CMK (cell line): ENCODE measurements at places on chromosomes 3 and 15.

DNA sequence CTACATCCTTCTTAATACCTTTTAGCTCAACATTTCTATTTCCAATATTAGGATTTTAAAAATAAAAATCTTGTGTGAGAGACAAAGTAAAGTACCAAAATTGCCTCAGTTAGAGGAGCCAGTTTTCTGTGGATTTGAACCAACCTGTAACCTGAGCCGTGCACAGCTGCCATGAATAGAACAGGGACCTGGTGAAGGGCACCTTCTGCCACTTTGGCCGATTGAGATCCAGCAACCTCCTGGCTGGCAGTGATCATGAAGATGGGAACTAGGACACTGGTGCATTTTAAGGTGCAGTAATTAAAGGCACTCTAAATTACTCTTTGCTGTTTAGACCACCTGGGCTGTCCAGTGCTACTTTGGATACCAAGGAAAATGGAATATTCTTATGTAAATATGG is 34.3 kb upstream of the TRAK1 start:
- DNase-seq = no peak

- no peak for DNase-seq
Observed at GRCh38 chr15:86384186-86384585, 304.5 kb downstream of the AGBL1 start.

GRCh38 chr3:144289057-144289456 is 317.4 kb downstream of the DIPK2A start:
- no peak for DNase-seq

DNA sequence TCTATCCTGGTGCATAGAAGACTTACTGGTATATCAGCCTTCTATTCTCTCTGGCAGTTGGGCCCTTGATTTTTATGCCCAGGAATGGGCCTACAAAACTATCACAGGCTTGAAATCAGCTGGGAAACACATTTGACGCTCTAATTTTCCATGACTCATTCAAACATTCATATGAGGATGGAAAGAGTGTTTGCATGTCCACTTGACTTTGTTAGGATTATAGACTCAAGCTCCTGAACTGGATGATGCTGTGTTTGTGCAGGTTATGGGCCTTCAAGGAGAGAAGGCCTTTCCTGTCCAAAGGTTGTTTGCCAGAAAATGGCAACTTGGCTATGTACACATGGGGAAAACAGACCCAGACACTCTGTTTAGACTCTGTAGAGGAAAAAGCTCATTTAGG is 219.9 kb downstream of the GAP43 start:
- no peak for DNase-seq

- no peak for DNase-seq
Observed at GRCh38 chr3:196537319-196537984, 22.3 kb upstream of the SMCO1 start.

- DNase-seq = no peak
Observed at GRCh38 chr3:20074226-20075063, 34.2 kb downstream of the KAT2B start.

DNA sequence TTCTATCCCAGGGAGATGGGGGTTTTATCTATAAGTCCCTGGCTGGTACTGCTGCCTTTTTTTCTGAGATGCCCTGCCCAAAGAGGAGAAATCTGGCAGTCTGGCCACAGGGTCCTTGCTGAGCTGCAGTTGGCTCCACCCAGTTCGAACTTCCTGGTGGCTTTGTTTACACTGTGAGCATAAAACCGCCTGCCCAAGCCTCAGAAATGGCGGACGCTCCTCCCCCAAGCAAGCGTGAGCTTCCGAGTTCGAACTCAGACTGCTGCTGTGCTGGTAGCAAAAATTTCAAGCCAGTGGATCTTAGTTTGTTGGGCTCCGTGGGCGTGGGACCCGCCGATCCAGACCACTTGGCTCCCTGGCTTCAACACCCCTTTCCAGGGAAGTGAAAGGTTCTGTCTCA is 126.8 kb upstream of the SUCLG2 start:
- no peak for DNase-seq

GRCh38 chr15:42908538-42908937 is 12.0 kb downstream of the TTBK2 start:
- no peak for DNase-seq

DNA sequence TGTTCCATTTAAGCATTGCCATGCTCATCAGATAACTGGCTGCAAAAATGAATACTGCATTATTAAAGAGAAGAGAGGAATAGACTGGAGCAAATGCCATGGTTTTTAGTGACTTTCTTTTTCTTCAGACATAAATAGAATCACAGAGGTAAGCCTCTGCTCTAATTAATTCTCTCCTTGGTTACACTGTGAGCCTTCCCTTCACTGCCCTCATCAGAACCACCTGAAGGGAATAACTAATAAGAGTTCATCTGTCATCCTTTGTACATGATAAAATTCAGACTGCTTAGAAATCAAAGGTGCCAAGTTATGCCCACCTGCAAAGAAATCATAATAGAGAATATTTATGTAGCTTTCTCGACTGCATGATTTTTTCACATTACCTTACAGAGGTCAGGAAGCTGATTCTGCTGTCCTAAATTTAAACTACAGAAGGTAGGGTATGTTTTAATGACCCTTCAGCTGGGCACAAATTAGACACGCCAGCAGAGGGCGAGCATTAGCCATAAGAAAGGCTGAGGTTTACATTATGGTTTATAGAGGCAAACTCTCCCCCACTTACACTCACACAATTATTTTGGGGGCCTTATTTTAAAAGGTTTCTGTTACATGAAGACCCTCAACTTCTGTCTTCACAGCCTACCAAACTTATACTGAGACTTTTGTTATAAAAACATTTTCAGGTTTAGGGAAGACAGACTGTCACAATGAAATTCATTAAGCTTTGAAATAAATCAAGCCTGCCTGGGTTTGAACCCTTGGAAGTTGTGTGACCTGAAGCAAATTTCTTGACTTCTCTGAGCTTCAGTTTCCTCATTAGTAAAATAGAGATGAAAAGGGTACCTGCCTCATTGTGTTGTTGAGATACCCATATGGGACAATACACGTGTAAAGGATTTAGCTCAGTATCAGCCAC is 15.3 kb upstream of the UNC13C start:
- no peak for DNase-seq

DNA sequence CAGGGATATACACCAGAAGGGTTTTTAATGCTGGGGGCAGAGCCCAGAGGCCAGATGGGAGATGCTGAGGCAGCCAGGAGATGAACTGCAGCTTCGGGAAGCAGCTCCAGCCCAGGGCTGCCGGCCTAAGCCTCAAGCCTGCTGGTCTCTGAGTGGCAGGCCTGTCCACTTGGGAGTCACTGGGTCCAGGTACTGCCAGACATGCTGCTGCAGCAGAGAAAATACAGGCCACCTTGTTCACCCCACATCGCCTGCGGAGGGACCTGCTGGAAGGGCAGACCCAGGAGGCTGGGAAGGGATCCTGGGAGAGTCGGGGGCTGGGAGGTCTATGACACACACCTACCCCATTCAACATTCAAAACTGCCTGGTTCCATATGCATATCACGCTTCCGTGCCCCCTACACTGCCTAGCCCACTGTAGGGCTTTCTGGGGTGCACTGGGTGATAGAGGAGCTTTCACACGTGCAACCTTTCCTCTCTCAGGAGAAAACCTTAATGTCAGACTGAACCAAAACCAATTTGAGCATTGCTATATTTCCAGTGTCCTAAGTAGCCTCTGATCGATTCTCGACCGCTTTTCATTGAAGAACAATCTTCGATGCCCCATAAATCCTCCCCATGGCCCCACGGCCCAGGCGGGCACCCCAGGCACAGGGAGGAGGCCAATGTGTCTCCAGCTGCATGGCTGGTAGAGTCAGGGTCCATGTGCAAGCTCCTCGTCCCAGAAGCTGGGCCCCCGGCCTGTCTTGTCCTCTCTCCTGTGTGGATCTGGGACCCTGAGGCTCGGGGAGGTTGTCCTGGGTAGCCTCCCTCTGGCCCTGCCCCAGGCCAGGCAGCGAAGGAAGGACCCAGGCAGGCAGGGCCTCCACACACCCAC is 147.4 kb downstream of the ATP10A start:
- DNase-seq = no peak

DNA sequence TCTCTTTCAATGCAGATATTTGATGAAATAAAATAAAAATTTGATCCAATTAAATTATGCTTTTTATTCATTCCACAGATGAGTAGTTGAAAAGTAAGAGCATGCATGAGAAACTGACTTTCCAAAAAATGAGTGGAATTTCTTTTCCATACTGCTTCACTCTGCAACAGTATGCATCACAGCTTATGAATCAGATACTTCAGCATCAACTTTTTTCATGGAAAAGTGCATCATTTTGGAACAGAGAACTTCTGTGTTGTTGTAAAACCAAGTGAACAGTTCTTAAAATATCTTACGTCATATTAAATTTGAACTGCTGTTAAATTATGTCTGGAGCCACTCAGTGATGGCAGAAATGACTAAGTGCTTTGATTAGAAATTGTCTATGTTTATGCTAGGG is 16.7 kb upstream of the SLC7A14 start:
- no peak for DNase-seq

DNA sequence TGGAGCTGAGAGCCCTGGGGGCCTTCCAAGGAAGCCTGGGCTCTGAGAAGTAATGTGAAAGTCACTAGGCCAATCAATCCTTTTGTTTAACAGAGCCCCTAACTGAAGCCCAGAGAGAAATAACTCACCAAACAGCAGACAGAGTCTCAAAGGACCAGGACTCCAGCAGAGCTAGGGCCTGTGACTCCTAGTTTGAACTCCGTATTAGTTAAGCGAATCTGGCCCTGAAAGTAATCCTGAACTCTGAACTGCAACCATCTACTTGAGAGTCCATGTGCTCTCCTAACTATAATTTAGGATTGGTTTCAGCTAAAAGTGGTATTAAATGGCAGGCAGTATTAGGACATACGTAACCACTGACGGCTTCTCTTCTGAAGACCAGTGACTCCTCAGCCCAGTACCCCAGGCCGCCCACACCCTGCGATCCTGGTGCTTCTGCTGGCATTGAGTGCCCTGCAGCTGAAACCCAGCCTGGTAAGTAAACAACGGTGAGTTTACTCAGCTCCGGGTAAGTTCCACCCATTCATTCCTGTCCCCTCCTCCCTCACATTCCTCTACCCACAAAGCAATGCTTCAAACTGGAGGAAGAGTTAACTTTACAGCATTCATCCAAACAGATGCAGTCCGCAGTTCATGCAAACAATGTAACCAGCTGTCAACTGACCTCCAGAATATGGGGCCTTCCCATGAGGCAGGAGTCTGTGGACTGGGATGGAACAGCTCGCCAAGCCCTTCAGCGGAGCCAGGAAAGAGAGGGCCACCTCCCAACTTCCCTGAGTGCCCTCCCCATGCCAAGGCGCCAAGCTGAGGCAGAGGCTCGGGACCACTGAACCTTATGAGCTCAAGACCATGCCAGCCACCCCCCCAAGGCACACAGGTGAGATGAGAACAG is 7.3 kb downstream of the MYO5C start:
- DNase-seq = no peak

- DNase-seq = no peak
Observed at GRCh38 chr3:48338635-48339034, 5.2 kb upstream of the SPINK8 start.

GRCh38 chr15:52134502-52135144 is 22.0 kb upstream of the BCL2L10 start:
- no peak for DNase-seq

DNA sequence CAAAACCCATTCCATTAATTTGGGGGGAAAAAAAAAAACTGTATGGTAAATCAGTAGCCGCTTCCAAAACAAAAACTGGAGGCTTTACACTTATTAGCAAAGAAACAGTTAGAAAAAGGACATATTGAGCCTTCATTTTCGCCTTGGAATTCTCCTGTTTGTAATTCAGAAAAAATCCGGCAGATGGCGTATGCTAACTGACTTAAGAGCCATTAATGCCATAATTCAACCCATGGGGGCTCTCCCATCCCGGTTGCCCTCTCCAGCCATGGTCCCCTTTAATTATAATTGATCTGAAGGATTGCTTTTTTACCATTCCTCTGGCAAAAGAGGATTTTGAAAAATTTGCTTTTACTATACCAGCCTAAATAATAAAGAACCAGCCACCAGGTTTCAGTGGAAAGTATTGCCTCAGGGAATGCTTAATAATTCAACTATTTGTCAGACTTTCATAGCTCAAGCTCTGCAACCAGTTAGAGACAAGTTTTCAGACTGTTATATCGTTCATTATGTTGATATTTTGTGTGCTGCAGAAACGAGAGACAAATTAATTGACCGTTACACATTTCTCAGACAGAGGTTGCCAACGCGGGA is 9.4 kb upstream of the RPL24 start:
- DNase-seq = no peak

DNA sequence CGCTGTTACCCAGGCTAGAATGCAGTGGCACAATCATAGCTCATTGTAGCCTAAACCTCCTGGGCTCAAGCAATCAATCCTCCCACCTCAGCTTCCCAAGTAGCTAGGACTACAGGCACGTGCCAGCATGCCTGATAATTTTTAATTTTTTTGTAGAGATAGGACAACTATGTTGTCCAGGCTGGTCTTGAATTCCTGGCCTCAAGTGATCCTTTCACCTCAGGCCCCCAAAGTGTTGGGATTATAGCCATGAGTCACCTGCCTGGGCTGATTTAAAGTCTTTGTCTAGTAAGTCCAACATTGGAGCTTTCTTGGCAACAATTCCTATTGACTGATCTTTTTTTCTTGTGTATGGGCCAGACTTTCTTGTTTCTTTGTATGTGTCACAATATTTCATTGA is 28.1 kb downstream of the SPINK8 start:
- DNase-seq = no peak

- no peak for DNase-seq
Observed at GRCh38 chr3:66472313-66473134, 28.3 kb downstream of the LRIG1 start.

DNA sequence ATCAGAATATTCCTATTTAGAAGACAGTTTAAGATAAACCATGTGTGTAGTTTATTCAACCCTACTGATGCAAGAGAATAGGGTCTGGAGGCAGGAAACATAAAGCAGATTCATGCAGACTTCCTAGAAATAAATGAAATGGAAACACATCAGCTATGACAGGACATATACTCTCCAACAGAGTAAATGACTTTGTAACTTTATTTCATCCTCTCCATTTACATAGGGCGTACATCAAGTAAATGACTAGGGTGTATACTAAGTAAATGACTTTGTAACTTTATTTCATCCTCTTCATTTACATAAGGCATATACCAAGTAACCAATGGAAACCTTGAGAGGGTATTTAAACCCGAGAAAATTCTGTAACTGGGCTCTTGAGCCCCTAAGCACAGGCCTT is 17.6 kb upstream of the SRPRB start:
- no peak for DNase-seq

DNA sequence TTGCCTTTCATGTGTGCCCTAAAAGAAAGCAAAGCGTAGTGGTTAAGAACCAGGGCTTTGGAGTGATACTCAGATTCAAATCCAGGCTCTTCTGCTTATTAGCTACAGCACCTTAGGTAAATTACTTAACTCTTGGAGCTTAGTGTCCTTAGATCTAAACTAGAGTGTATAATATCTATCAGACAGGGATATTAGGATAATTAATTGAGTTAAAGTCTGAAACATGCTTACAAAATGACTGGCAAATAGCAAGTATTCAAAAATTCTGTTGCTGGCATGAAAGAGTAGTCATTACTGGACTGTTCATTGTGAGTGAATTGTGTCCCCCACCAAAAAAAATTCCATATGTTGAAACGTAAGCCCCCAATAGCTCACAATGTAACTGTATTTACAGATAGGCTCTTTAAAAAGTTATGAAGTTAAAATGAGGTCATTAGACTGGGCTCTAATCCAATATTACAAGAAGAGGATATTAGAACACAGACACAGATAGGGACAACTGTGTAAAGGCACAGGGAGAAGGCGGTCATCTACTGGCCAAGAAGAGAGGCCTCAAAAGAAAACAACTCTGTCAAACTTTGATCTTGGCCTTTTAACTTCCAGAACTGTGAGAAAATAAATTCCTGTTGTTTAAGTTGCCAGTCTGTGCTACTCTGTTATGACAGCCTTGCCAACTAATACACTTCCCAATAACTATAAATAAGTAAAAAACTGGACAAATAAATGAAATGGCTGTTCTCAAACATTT is 60.4 kb upstream of the LRRC3B start:
- DNase-seq = no peak
